IMR-90 (cell line): ENCODE measurements at places on chromosomes 2 and 18. TPM values are rescaled to one million over a fixed set of nuclear protein-coding genes. Genes with fewer than 3 reads are reported as not detected.

DNA sequence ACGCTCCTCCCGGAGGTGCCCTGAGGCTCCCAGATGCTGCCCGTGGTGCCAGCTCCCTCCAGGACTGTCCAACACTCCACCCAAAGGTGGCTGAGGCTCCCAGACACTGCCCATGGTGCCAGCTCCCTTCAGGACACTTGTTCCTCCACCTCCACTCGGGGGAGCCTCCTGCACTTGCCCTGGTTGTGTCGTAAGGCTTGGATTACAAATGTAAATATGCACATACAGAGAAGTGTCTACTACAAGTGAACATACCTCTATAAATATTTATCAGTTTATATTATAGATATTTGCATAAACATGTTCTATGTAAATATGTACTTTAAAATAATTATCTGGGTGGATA is 143.3 kb downstream of the PXDN start:
- DNase-seq: no peak

DNA sequence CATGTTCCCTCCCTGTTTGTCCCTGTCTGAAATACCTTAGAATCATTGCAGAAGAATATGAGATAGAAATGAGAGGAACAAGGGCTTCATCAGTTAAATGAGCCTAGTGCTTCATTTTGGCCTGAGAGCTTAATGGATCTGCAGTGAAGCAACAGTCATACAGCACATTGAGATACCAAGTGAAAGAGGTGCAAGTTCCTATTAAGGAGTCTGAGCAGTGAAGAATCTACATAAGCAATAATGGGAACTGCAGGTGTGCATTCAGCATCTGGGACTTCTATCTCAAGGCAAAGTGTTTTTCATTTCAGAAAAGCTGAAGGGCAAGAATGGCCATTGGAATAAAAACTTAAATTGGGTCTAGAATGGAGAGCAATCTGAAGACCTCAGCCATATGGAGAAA is 323.2 kb upstream of the SLC39A10 start:
- DNase-seq: no peak

The CFAP65 gene
- total RNA-seq: not detected in 2 replicates

DNA sequence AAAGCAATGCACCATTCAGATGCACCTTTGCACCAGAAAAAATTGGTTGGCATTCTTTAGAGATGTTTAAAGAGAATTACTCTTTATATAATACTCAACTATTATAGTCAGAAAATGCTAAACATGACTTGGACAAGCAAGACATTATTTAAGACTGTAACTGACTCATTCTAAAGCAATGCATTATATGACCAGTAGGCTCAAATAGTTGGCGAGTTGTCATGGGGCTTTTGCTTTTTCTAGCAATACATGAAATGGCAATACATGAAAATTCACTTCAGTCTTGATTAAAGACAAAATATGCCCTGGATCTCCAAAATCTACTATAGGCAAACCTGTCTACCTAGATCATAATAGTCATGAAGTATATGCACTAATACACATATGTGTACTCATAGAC is 216.9 kb upstream of the VWC2L start:
- peak; percentile 79 for DNase-seq

DNA sequence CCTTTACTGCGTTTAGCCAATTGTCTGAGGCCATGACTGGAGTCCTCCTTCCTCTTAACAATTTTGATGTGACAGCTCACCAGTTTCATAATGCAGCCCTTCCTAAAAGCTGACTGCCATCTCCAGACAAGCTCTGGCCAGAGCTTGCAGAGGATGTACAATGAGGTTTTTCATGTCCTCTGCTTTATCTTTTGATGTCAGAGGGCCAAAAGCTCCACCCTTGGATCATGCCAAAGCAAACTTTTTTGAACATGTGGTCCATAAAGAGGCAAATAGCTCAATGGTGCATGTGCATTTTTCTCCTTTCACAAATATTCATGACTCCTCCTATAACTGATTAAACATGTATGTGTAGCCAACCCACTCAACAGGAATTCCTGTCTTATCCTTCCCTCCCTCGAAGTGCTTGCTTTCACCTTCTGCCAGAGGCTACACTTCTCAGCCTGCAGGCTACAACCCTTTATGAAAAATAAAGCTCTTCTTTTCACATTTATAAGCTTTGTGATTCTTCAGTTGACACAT is 266.2 kb downstream of the FBXO15 start:
- no peak for DNase-seq

- peak; percentile 77 for DNase-seq
Observed at GRCh38 chr2:96811917-96812316, 4.2 kb upstream of the CNNM3 start.

DNA sequence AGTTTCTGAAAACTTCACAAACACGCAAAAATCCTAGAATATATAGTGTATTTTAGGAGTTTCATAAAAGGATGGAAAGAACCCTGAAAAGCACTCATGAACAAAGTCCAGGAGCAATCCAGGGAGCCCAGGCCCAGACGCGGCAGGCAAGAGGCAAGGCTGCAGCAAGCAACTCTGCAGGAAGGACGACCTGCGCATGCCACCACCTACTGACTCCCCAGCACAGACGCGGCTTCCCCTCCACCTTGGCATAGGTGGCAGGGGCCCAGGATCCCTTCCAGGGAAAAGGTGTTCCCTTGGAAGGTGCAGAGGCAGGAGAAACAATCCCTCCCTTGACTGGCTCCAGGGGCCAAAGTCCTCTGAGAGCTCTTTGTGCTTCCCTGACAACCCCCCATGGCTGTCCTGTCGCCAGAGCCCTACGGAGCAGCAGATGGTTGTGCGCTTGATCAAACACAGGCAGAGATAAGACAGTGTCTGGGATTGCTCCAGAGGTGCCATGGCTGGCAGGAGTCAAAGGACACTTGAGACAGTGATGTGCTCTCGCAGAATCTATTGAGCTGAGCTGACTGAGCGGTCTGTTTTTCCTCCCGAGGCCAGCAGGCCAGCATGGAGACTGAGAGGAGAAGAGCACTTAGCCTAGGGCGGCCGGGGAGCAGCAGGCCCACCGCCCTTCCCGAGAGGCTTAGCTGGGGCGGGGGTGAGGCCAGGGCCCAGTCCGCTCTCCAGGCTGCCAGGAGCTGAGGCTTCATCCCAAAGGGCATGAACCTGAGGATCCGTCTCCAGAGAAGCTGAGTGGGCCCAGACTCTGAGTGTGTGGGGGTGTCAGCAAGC is 10.8 kb upstream of the AMER3 start:
- DNase-seq: no peak

GRCh38 chr2:142038826-142039225 is 92.0 kb downstream of the LRP1B start:
- DNase-seq: no peak

GRCh38 chr18:10923141-10923540 is 226.2 kb downstream of the PIEZO2 start:
- DNase-seq: peak; percentile 21

DNA sequence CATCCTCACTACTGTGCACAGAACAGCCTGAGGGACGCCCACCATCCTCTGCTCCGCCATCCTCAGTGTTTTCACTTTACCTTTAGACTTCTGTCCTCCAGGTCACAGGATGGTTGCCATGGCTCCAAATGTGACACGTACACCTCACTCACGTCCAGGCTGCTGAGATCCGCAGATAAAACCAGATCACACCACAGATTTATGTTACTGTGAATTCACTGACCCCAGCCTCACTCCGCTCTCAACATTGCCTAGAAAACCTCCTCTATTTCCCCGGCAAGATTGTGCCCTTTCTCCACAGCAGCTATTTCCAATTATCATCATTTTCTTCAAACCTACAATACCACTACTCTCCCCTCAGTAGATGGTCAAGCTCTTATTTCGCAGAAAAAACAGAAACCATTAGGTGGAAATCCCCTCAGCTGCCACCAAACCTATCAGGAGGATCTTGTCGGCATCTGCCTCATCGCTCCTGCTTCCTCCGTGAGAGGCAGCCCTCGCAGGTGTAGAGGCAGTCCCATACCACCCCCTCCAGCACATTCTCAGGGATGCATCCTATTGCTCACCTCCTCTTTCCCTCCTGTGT is 49.8 kb upstream of the SLC1A4 start:
- DNase-seq: no peak

The AQP12A gene
- total RNA-seq: not detected in 2 replicates
